Stimulated activated CD8-positive, alpha-beta memory T cell treated with anti-CD3 and anti-CD28 coated beads, Interleukin-15, amount 100 ng/mL, for 1 hour (primary cell): ENCODE measurements at places on chromosomes 1 and 21.

DNA sequence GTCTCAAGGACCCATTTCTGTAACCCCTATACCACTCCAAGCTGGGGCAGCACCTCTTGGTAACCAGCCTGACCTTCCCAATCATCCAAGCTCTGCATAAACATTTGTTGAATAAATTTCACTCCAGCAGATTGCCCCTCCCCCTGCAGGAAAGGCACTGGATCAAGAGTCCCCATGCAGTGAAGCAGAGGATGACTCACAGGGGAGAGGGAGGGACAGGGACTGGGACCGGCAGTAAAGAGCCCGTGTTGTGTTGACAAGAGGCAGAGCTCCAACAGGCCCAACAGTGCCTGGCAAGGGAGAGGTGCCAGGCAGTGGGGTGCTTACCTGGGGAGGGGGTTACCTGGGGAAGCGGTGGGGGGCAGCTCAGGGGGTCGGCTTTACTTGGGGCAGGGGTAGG lies 32.3 kb downstream of the SLC9A1 start:
- no peak for DNase-seq

- no peak for DNase-seq
Observed at GRCh38 chr1:83693427-83694126, 305.4 kb downstream of the TTLL7 start.

GRCh38 chr1:226823643-226824042 lies 46.8 kb upstream of the PSEN2 start:
- no peak for DNase-seq

GRCh38 chr1:119181218-119181617 lies 40.8 kb upstream of the WARS2 start:
- DNase-seq = no peak

- DNase-seq = peak; percentile 35
Observed at GRCh38 chr21:42818328-42818749, 61.0 kb downstream of the WDR4 start.

- no peak for DNase-seq
Observed at GRCh38 chr1:64490213-64490818, 20.4 kb downstream of the CACHD1 start.

DNA sequence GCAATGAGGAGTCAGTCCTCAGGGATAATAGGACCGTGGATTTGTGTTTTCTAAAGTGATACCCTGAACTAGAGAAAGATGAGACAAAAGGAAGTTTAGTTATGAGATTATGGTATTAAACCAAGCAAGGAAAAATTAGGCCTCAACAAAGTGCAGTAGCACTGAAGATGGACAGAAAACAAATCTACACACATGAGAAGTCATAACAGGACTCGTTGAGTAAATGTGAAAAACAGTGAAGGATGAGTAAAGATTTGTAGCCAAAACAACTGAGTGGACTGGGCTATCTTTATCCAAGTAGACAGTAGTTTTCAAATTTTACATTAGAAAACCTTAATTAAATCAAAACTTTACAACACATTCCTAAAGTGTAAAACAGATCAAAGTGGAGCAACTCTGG lies 15.0 kb downstream of the EPRS1 start:
- DNase-seq = no peak

DNA sequence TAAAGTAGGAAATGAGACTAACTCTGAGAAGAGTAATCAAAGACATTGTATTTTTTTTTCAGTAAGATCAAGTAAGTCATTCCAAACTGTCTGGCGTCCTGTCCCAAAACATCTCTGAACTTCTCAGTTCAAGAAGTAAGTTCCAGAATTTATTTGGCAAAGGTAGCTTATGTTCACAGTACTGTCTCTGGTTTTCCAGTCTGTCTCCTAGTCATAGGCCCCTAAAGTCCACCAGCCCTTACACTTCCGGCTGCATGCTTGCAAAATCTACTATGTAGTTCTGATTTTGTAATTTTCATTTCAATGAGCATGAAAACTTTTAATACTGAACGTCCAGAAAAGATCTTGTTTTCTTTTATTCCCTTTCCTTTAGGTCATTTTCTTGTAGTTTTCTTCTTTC lies 61.4 kb upstream of the S1PR1 start:
- no peak for DNase-seq

GRCh38 chr1:51328279-51328678 lies 2.1 kb downstream of the TTC39A start:
- DNase-seq = no peak

DNA sequence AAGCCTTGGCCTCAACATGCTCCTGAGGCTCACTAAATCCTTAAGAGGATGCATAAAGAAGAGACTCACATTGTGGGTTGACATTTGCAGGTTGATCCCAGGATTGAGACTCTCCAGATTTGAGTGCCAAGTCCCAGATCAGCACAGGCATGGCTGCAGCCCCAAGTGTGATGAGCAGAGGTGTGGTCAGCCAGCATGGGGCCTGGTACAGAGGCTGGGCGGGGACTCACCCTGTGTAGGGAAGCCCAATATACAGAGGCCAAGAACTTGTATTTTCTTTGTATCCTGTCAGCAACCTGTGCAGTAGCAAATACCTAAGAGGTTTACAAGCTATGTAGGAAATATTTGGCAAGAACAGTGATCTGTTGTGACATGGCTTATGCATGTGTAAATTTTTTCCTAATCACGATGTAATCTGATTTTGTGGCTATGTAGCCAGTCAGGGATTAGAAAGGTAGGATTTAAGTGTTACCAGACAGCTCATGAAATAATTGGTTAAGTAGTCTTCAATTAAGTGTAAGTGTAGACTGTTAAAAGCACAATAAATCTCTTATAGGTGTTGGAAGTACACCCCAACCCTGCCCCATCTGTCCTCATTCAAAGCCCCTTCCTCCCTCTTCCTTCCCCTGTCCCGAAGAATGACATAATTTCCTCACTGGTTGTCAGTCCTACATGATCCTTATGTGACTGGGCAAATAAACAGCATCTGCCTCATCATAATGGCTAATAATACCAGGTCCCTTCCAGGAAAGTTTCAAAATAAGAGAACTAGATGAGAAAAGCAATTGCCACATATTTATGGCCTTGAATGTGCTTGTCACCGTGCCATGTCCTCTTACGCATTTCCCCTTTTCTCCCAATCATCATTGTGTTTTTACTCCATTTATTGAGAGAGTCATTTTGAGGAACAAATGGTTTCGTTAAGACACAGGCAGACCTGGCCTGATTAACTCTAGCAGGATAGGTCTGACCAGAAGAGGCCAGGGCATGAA lies 120.9 kb downstream of the HLX start:
- DNase-seq = no peak

DNA sequence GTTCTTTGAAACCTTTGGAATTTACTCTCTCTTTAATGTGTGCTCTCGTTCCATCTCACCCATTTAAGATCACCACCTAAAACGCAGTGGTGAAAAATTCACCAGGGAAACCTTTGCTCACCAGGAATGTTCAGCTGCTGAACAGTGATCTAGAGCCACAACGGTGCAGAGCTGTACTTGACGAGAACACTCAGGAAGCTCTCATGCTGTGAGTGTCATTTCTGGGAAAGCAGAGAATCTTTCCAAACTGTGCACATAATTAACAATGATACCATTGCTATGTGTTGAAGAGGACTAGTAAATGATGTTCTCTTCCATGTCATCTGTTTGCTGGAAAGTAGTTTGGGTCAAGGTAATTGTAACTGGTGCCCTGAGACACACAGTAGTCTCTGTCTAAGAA lies 117.1 kb downstream of the ZZZ3 start:
- DNase-seq = no peak

- DNase-seq = no peak
Observed at GRCh38 chr1:6077506-6077905, 31.8 kb downstream of the KCNAB2 start.

- DNase-seq = no peak
Observed at GRCh38 chr1:232533328-232533727, 96.6 kb downstream of the SIPA1L2 start.

DNA sequence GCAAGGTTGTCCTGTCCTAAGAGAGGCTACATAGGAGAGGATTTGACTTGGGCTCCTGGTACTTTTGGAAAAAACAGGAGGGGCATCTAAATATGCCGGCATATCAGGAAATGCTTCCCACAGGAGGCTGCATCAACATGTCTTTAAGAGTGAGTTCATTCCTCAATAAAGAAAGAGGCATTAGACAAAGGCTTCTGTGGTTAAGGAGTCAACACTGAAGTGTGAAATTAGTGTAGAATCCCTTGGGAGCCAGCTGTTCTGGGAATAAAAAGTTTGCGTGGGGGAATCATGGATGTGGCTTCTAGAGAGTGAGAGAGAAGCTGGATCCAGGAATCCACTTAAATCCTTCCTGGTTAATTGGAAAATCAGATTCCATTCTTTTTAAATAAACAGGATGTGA lies 69.5 kb downstream of the DNM3 start:
- no peak for DNase-seq

GRCh38 chr1:216144661-216145450 lies 278.4 kb downstream of the USH2A start:
- no peak for DNase-seq

DNA sequence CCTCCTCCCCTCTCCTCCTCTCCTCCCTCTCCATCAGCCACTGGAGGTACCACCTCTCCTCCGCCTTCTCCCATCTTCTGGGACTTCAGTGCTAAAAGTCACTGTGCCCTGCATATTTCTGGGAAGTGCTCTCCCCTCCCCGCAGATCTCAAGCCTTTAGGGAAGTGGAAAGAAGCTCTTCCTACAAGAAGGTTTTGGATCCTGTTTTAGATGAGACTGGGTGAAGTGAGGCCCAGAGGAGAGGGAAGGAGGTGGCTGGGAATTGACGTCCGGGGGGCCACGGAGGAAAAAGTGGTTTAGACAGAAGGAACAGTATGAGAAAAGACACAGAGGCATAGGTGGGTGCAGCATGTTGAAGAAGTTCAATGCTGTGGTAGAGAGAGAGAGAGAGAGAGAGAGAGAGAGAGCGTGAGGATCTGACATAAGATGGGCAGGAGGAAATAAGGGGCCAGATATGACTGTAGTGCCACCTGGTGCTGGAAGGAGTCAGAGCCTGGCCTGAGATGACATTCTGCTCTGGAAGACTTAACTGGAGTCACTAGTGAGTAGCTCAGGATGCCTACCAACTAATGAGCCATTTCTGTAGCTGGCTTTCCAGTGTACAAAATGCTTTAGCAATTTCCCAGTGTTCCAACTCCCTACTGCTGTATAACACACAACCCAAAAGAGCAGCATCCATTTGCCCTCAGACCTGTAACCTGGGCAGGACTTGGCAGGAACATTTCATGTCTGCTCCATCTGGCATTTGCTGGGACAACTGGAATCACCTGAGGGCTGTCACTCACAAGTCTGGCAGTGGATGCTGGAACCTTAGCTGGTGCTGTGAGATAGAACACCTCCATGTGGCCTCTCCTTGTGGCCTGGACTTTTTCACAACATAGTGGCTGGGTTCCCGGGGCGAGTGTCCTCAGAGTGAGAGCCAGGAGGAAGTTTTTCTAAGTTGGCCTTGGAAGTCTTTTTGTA lies 16.6 kb upstream of the ZSCAN20 start:
- no peak for DNase-seq

- no peak for DNase-seq
Observed at GRCh38 chr1:231407547-231408396, 14.3 kb downstream of the EGLN1 start.
